ENCODE measurements at places on chromosomes 16 and 17.

GRCh38 chr16:71919035-71919434 is 23.7 kb downstream of the IST1 start:
- no peak for DNase-seq

- DNase-seq, result no peak
Observed at GRCh38 chr16:85127379-85127723, 15.1 kb upstream of the CIBAR2 start.

GRCh38 chr17:81494626-81495377 is 17.8 kb downstream of the ACTG1 start:
- DNase-seq, result no peak

DNA sequence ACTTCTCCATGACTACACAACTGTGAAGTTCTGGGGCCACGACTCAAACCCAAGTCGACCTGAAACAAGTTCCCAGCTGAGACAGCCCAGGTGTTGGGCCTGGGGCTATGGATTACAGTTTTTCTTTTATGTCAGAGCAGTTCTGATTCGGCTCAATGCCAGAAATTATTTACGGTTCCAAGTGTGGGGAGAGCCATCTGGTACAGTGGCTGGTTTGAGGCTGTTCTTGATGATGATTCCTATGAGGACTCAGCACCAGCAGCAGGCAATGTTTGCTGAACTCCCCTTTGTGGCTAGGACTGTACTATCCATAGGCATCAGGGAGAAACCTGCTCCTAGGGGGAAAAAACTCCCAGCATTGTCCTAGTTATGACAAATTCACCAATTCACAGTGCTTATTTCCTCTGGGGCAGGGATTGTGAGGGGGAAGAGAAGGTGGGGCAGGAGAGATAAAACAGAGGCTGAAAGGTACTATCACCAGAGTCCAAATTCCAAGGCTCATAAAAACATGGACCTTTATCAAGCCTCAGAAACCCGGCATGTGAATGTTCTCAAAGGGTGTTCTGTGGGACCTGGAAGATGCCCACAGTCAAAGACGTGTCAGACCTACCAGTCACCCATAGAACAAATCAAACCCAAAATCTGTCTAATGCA is 18.2 kb upstream of the CMTM4 start:
- no peak for DNase-seq

DNA sequence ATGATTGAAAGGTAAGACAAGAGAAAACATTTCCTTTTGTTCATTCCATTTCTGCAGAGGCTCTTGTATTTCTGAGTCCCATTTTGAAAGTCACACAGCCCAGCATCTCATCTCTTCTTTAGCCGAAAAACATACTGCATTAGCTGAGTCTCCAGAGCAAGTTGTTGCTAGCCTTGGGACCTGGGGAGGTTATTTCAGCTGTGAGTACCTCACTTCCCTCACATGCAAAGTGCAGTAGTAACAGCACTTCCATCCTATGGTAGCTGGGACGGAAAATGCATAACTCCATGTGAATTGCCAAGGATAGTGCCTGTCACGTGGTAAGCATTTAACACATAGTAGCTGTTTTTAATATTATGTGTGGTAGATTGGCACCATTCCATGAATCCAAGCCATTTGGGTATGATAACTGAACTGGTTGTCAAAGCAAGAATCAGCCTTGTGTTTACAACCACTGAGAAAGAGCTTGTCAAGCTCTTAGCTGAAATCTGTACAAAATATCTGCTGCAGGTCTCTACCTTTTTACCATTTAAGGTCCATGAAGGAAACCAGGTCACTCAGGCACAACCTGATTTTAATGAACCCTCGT is 345.7 kb downstream of the CDH13 start:
- DNase-seq, result no peak

DNA sequence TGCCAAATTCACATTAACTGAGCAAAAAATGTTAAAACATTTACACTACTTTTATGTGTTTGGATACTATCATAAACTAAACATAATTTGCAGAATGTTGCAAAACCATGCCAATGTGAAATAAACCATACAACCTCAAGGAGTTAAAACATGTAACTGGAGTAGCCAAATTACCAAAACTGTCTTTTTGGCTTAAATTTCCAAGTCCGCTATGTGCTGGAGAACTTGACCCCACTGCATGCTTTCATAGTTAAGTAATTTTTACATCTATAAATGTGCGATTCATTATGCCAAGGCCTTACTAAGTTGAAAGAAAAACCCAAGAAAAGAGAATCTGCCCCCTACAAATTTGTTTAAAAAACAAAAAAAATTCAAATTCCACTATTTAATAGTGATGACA is 28.2 kb downstream of the BRD7 start:
- DNase-seq, result no peak

- no peak for DNase-seq
Observed at GRCh38 chr17:68532826-68533225, 20.6 kb downstream of the PRKAR1A start.

- no peak for DNase-seq
Observed at GRCh38 chr16:88055356-88055755, 104.1 kb downstream of the BANP start.

DNA sequence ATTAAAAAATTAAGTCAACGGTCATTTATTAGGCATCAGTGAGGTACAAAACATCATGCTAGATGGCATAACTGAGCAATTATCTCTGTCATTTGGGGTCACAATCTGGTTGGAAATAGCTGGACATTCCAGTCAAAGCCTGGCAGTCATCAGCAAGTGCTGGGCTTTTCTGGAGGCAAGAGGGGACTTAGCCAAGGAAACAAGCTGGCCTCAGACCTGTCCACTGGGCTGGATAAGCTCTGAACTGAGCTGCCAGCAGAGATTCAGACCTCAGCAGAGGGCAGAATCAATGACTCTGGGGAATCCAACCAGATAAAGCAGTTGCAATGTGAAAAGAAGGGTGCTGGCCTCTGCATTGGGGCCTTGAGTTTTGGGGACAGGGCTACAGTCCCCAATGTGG is 161.9 kb upstream of the NOL11 start:
- DNase-seq, result no peak

GRCh38 chr17:12431188-12431587 is 234.5 kb upstream of the MYOCD start:
- DNase-seq, result no peak

GRCh38 chr17:49753959-49754391 is 10.0 kb downstream of the FAM117A start:
- no peak for DNase-seq

- DNase-seq, result no peak
Observed at GRCh38 chr17:72287586-72287985, 166.8 kb downstream of the SOX9 start.

GRCh38 chr16:82470620-82471152 is 156.1 kb upstream of the CDH13 start:
- no peak for DNase-seq

- no peak for DNase-seq
Observed at GRCh38 chr17:42880776-42881310, 19.8 kb upstream of the G6PC1 start.

- peak; percentile 19 for DNase-seq
Observed at GRCh38 chr16:27951489-27952120, 111.9 kb downstream of the GSG1L start.

GRCh38 chr17:79532107-79532790 is 78.6 kb downstream of the RBFOX3 start:
- DNase-seq, result peak; percentile 23

GRCh38 chr17:59637611-59638310 is 18.1 kb downstream of the CLTC start:
- DNase-seq, result no peak

DNA sequence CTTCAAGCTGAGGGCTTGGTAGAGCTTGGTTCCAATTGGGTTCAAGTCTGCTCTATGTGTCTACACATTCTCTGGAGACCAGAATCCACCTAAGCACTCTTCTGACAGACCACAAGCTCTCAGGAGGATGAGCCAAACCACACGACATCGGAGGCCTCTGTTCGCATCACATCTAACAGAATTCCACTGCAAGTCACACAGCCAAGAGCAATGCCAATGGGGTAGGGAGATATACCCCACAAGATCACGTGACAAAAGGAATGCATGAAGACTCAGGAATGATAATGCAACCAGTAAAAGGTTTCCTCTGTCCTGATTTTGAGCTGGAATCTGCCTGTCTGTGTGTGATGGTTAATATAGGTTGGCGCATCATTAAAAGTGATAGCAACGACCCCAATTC is 46.6 kb upstream of the RPL38 start:
- no peak for DNase-seq

DNA sequence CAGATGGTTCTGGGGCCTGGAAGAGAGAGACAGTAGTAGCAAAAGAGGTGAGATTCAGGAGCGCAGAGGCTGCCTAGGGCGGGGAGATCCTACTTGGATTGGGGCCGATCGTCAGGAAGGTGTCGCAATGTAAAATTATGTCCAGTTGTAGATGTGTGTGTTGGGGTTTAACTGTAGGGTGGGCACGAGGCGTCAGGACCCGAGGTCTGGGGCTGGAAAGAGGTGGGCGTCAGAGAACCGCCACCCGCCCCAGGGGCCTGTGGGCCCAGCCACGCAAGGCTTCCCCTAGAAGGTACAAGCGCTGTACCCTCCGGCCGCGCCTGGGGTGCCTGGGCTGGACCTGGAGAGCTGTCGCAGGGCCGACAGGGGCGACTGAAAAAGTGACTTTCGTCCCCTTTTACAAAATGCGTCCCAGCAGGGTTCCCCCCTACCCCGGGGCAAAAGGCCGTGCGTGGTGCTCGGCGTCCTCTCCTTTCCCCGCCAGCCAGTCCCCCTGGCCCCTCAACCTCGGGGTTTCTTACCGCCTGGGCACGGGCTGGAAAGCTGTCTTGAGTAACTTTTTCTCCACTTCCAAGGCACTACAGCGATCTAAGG is 2.8 kb downstream of the IRX3 start:
- DNase-seq, result no peak

DNA sequence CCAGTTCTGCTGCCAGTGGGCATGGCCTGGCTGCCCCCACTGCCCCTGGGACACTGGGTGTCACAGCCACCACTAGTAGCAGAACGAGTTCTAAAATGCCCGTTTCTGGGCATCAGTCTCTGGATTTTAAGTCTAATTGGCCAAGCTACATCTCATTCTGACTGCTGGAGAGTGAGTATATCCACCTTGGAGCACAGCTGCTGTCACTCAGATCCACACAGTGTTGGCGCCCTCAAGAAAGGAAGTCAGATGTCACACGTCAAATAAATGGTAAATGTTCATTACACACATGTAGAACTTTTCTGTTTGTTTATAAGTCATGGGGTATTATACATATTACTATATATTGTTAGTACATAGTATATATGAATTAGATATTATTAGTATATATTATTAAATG is 19.4 kb downstream of the GNGT2 start:
- DNase-seq, result no peak

DNA sequence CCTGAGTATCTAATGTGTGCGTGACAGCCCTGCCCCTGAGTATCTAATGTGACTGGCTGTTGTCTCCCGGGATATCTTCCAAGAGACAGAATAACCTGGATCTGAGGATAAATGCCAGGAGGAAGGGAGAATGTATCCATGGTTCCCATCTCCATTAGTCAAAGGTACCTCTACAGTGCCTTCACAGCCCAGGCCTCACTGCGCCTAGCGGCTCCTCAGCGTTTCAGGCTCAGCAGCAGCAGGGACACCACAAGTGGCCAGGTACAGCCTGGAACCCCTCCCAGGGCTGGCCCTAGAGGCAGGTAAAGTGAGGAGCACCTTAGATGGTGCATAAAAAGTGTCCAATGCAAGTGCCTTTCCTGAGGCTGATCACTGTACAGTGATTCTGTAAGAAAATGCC is 32.0 kb downstream of the SOCS3 start:
- no peak for DNase-seq

- no peak for DNase-seq
Observed at GRCh38 chr16:10225653-10226052, 43.4 kb upstream of the GRIN2A start.

DNA sequence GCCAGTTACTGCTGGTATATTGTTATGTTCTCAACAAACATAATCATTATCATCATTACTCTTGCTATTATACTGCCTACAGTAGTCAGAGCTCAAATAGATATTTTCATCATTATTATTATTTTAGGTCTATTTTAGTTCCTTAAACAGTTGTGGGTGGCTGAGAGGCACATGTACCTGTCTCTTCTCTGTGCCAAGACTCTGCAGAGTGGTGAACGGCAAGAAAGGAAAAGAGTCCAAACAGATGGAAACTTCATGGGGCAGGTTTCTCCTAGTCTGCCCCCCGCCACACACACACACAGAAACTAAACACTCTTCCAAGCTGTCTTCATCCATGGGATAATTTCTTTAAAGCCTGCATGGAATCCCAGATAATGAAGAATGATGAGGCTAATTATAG is 77.7 kb upstream of the CLEC3A start:
- no peak for DNase-seq

- DNase-seq, result no peak
Observed at GRCh38 chr16:73199214-73199613, 151.3 kb upstream of the ZFHX3 start.

DNA sequence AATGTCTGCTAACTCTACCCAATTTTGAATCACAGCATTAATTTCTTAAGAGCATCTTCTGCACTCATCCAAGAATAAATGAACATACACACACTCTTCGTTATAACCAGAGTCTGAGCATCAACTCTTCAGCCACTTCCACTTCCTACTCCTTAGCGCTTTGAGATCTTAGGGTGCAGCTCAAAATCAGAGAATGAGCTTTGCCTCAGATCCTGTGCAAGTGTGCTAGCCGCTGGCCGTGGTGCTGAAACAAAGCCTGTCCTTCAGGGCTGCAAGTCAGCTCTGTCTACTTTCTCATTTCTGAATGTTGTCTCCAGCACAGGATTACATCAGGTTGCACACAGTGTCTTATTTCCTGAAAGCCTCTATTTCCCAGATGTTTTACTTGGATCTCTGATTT is 165.4 kb downstream of the AIPL1 start:
- DNase-seq, result no peak

GRCh38 chr17:36829676-36830075 is 107.6 kb upstream of the LHX1 start:
- no peak for DNase-seq

DNA sequence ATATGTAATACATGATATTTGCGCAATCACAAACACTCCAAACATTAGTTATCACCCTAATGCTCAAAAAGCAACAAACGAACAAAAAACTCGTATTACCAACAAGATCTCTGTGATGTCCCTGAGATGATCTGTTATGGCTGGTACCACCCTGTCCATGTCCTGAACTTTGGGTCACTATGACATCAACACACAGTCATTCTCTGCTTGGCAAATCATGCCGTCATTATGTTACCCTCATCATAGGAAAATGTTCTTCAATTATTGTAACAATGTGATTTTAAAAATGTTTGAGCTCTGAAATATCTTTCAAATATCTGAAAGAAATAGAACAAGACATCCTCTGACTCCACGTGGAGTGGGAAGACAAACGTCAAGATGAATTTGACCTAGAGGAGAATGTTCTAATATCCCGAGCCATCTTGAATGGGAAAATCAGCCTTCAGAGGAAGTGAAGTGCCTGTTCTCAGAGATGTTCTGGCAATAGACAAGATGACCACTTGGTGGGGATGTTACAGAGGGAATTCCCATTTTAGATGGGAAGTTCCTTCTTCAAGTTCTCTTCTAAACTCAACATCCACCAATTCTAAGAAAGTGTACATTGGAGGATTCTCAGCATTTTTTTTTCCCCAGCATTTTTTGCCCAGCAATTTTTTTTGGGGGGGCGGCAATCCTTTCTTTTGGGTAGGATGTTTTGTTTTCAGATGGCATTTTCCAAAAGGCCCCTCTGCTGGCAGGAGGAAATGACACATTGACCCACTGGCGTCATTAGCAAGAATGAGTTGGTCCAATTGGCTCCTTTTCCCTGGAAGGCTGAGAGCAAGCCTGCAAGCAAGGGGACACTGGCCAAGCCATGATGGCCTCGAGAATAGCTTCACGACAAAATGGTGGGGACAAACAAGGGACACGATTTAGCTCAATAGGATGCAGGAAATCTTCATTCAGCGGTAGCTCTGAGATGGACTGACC is 3.7 kb upstream of the HSD17B2 start:
- no peak for DNase-seq

GRCh38 chr16:20960899-20961298 is 60.3 kb downstream of the LYRM1 start:
- no peak for DNase-seq
